ENCODE measurements at places on chromosomes 2 and 18. TPM values are rescaled to one million over a fixed set of nuclear protein-coding genes. Genes with fewer than 3 reads are reported as not detected.

The TNFAIP6 gene
- total RNA-seq, result not detected

The ZNF892 gene
- total RNA-seq, result 2.0 TPM

The SCN2A gene
- total RNA-seq, result not detected

The TNFRSF11A gene
- total RNA-seq, result 1.2 TPM

The KRTCAP3 gene
- 9.1 TPM for total RNA-seq

The LYPD6 gene
- total RNA-seq, result not detected

The MC5R gene
- total RNA-seq, result not detected

Measured in T-helper 17 cell (primary cell).